ENCODE measurements at places on chromosomes 1 and 21.

- DNase-seq = no peak
Observed at GRCh38 chr1:204831186-204831585, 39.5 kb upstream of the NFASC start.

DNA sequence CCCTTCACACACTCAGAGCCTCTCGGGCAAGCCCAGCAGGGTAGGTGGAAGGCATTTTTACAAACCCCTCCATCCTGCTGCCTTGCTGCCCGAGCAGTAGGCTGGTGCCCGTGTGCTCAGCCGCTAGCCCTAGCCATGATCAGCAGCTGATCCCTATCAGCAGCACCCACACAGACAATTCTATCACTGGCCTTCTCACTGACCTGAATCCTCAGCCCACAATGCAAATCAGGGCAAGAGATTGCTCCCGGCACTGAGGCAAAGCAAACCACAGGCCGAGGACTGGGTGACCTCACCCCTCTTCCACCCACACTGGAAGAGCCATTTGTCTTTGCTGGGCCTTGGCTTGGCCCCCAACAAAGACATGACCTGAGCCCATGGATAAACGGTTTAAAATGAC, 895 bp upstream of the PDZK1 start:
- no peak for DNase-seq

DNA sequence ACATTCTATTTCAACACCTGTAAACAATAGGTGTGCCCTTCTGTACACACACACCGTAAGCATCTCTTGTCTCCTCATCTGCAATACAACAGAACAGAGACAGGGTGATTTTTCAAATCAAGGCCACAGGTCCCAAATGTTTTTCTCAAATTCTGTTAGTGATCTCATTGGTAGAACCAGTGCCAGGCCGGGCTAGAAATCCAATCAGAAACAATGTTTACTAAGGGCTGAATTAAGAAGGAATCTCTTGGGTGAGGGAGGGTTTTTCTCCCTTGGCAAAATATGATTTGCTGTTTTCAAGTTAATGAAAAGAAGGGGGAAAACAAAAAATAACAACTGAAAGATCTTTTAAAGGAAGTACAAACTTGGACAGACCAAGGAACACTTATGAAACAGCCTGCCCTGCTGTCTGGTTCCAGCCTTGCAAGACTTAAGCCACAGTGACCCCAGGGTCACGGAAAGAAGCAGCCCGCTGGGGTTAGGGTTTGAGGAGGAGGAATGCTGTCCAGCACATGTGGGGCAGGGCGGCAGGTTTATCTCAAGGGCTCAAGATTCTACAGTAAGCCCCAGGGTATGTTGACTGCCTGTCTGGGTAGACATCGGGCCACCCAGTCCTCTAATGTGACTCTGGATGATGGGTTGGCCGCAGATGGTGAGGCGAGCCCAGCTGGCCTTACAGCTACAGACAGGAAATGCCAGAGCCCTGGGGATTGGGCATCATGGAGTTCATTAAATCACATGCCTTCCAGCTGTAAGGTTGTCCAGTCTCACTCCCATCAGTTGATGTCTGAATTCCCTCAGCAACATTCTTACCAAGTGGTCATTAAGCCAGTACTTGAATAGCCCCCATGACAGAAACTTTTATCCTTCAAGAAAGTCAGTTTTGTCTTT, 73.3 kb upstream of the SLC44A3 start:
- DNase-seq = no peak

DNA sequence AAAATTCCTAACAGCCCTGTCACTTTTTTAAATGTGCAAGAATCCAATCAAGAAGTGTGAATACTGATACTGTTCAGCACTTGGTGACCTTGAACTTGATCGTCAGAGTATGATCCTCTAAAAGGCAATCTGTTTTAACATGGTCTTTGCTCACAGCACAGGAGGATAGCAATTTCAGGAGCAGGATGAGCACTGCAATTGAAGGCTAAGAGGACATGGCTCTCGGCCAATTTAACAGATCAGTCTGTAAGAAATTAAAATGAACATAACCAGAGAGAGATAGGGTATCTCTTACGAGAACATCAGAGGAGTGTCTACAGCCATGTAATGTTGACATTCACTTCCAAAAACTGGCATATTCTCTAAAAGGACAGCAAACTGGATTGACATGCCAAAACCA, 243.1 kb downstream of the LTN1 start:
- no peak for DNase-seq

- no peak for DNase-seq
Observed at GRCh38 chr1:23868557-23869016, 497 bp upstream of the FUCA1 start.

Data from keratinocyte (primary cell).